ENCODE measurements at places on chromosomes 16 and 17. TPM values are rescaled to one million over a fixed set of nuclear protein-coding genes. Genes with fewer than 3 reads are reported as not detected.
A peak's percentile ranks its signal among the peaks of the same experiment; 100 is the strongest.

DNA sequence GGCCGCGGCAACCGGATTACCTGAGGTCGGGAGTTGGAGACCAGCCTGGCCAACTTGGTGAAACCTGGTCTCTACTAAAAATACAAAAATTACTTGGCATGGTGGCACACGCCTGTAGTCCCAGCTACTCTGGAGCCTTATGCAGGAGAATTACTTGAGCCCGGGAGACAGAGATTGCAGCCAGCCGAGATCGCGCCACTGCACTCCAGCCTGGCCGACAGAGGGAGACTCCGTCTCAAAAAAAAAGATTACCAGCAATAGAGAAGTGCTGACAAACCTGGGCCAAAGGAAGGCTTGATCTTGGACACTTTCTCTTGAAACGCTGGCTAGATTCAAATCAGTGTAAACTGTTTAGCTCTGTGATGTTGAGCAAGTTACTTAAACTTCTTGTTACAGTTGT, 4.3 kb downstream of the MT1H start:
- no peak overlapping the region for H3K4me3 ChIP-seq
- peak; percentile 66 for DNase-seq
- H3K4me1 ChIP-seq = peaks cover 50% of the 10 kb centered on the region
- peaks cover 49% of the 10 kb centered on the region for H3K27me3 ChIP-seq

DNA sequence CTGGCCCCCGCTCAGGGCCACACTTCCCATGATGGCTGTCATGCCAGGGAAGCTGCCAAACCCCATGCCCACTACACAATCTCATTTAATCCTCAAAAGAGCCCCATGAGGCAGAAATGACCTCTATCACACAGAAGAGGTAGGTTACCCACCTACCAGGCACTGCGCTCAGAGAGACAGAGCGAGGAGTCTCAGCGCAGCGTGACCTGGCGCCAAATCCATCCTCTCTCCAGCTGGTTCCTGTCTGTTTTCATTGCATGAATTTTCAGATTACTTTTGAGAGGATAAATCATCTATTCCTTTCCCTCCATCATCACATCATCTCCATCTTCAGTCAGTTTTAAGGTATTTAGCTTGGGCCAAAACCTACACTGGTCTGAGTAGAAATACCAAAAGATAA, 101.5 kb upstream of the DNAH17 start:
- DNase-seq = no peak
- no peaks in the 10 kb centered on the region for H3K36me3 ChIP-seq
- no peak overlapping the region for H3K27ac ChIP-seq
- no peaks in the 10 kb centered on the region for H3K27me3 ChIP-seq

GRCh38 chr17:44222112-44222869, 2.8 kb upstream of the UBTF start:
- DNase-seq = peak; percentile 86
- H3K36me3 ChIP-seq = no peaks in the 10 kb centered on the region
- H3K4me3 ChIP-seq = peak overlapping the region; percentile 96
- H3K4me1 ChIP-seq = peaks cover 13% of the 10 kb centered on the region
- peaks cover 11% of the 10 kb centered on the region for H3K27me3 ChIP-seq

- H3K36me3 ChIP-seq = no peaks in the 10 kb centered on the region
- no peak overlapping the region for H3K27ac ChIP-seq
- H3K4me3 ChIP-seq = no peak overlapping the region
- 0 out of 2 replicates have a peak, but pooled peaks cover 4% of the 10 kb centered on the region for H3K4me1 ChIP-seq
- DNase-seq = no peak
Observed at GRCh38 chr16:66278604-66279262, 87.8 kb upstream of the CDH5 start.

GRCh38 chr17:2092253-2092652, 37.4 kb downstream of the HIC1 start:
- H3K36me3 ChIP-seq = no peaks in the 10 kb centered on the region
- no peak overlapping the region for H3K4me3 ChIP-seq
- DNase-seq = peak; percentile 57
- no peaks in the 10 kb centered on the region for H3K27me3 ChIP-seq
- peaks cover 24% of the 10 kb centered on the region for H3K4me1 ChIP-seq
- 0 out of 2 replicates have a peak overlapping the region, but pooled peaks have one; percentile 32 for H3K27ac ChIP-seq

GRCh38 chr16:12459391-12460063, 344.2 kb downstream of the CPPED1 start:
- H3K27ac ChIP-seq = no peak overlapping the region
- H3K36me3 ChIP-seq = no peaks in the 10 kb centered on the region
- DNase-seq = no peak
- no peak overlapping the region for H3K4me3 ChIP-seq

GRCh38 chr17:79374087-79374689, 236.7 kb downstream of the RBFOX3 start:
- H3K4me1 ChIP-seq = no peaks in the 10 kb centered on the region
- H3K36me3 ChIP-seq = no peaks in the 10 kb centered on the region
- no peak overlapping the region for H3K27ac ChIP-seq
- DNase-seq = peak; percentile 26

SOCS3 gene
- total RNA-seq = 32.9 TPM

SLC5A2 gene
- total RNA-seq = 0.66 TPM

CDRT15L2 gene
- not detected for total RNA-seq
